ENCODE measurements at places on chromosomes 11 and 22. TPM values are rescaled to one million over a fixed set of nuclear protein-coding genes. Genes with fewer than 3 reads are reported as not detected.
A peak's percentile ranks its signal among the peaks of the same experiment; 100 is the strongest.

DNA sequence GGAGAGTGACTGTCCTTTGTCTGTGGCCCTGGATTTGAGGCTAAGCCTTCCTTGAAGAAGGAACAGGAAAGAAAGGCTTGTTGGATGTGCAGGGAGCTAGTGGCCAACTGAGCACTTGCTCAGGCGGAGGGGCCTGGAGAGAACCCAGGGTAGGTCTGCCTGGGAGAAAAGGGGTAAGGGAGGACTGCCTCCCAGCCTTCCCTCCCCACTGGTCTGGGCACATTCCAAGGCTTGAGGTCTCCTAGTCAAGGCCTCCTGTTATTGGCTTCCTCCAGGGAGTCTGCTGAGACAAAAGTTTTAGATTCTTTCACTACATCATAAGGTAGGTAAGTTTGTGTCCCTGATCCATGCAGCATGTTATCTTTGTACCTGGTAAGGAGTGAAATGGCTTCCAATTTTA is 15.2 kb downstream of the KCNQ1OT1 start:
- ATAC-seq: no peak

- ATAC-seq: no peak
Measured at GRCh38 chr22:28716686-28717085, 24.9 kb downstream of the CHEK2 start.

The RFPL3 gene
- not detected for total RNA-seq

DNA sequence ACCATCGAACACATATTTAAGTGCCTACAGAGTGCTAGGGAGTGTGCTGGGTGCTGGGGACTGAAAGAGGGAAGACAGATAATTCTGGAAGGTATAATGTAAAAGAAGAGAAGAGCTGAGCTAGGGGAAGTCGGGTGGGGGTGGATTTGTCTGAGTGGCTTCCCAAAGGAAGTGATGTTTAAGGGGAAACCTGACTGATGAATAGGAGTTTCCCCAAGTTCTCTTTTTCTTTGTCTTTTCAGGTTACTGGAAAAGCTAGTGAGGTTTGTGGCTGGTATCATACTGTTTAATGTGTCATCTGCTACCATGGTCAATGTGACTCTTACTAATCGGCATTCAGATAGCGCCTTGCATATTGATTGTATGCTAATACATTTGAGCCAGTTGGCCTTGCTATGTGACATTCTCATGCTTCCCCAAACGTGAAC is 151.6 kb upstream of the MTMR2 start:
- ATAC-seq: peak; percentile 63

The CWF19L2 gene
- total RNA-seq: 14.3 TPM

DNA sequence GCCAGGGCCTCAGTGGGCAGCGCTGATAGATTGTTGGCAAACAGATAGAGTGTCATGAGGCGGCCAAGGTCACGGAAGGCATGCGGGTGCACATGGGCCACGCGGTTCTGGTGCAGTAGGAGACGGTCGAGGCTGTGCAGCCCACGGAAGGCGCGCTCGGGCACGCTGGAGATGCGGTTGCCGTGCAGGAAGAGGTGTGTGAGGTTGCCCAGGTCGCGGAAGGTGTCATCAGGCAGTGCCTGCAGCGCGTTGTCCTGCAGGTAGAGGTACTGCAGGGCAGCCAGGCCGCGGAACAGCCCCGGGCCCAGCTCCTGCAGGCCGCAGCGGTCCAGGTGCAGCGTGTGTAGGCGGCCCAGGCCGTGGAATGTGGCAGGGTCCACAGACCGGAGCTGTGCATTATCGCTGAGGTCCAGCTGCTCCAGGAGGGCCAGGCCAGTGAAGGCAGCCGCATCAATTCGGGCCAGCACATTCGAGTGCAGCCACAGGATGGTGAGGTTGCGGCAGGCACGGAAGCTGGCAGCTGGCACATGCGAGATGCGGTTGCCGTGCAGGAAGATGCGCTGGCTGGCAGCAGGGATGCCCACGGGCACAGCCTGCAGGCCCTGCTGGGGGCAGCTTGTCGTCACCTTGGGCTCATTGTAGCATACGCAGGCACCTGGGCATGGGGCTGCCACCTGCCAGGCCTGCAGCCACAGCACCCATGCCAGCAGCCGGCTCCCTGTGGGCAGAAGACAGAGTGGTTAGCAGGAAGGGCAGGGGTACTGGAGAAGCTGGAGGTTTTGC is 25.5 kb downstream of the RTN4R start:
- ATAC-seq: no peak

GRCh38 chr11:35152575-35152974 is 13.6 kb downstream of the CD44 start:
- no peak for ATAC-seq

DNA sequence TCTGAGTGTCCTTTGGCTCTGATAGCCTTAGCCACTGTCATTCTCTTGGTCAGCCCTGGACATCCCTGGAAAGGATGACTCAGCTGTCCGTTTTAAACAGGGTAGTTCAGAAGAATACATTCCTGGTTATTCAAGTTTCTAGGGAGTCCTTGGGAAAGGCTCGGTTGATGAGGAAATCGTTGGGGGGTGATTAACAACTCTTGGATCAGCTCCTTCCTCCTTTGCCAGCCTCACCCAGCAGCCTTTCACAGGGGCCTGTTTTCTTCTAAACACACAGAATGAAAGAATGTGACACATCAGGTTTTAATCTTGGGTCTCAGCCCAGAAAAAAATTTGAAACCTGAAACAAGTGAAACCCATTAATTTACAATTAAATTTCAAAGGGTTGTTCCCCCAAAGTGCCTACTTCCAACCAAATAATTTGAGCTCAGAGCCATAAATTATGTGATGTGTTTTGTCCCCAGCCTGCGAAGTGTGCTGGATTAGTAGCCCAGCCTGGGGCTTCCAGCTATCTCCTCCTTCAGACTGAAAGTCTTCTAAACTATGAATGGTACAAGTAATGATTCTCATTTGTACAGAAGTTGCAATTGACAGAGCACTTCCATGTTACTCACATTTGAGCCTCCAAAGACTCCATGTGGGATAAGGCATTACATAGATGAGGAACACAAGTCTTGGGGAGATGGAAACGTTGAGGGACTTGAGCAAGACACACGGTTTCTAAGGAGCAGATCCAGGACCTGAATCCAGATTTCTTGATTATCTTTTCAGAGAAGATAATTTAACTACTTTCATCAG is 19.3 kb upstream of the MRGPRX2 start:
- peak; percentile 27 for ATAC-seq

The ASPHD2 gene
- 6.1 TPM for total RNA-seq

DNA sequence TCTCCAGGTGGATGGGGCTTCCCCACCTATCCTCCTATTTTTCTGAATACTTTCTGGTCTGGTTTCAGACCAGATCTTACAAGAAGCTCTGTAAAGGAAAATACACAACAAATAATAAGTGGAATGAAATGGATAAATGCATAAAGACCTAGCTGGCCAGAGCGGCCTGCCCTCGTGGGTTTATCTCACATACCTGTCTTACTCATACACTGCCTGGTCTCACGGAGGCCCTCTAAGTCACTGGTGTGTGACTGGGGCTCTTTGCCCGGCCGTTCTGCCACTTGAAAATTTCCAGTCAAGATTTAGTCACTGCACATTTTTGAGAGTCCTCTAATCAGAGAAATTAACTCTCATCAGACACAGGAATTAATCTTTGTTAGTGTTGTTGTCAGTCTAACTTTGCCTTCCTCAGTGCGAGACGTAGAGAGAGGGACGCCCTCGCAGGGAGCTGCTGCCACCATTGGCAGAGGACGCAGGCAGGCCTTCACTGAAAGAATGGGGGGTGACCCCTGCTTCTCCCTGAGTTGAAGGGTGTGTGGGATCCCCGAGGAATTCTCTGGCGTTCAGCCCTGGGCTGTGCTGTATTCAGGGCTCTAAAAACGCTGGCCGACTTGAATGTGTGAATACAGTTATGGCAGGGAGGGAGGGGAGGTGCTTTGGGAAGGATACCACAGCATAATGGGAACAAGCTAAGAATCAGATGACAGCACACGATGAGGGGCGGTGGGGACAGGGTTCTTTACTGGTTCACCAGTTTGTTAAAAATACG is 46.3 kb upstream of the CADM1 start:
- no peak for ATAC-seq

The FDXACB1 gene
- total RNA-seq: 4.1 TPM

The FAM227A gene
- total RNA-seq: 2.1 TPM
